ENCODE measurements at places on chromosomes 11 and 22. TPM values are rescaled to one million over a fixed set of nuclear protein-coding genes. Genes with fewer than 3 reads are reported as not detected.

The CDC45 gene
- polyA plus RNA-seq, result not detected

The PHLDB1 gene
- polyA plus RNA-seq, result not detected

The CRYBA4 gene
- polyA plus RNA-seq, result not detected

The ANKK1 gene
- polyA plus RNA-seq, result not detected

The MPEG1 gene
- polyA plus RNA-seq, result 40.6 TPM

The VPREB3 gene
- 1,299 TPM for polyA plus RNA-seq

The LIN7C gene
- polyA plus RNA-seq, result 10.3 TPM

The OR2D2 gene
- not detected for polyA plus RNA-seq

- no peak for DNase-seq
These were observed 1489.5 kb downstream of the BRD1 start for GRCh38 chr22:48337957-48338792.

DNA sequence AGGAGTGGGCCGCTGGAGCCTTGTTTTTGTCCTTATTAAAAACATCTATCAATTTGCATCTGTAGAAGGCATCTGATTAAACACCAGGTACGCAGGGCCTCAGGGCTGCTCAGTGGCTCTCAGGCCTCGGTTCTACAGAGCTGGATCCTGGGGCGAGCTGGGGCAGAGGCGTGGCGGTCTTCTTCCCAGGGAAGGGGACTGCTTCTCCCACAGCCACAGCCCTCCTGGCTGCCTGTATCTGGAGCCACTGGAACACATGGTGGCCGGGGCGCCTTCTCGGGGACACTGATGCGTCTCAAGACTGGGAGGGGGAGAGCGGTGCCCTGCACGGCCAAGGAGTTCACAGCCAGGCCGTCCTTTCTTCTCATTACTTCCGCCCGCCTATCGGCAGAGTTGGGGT lies 1178.2 kb downstream of the BRD1 start:
- no peak for DNase-seq

GRCh38 chr11:83682611-83682973 lies 396.4 kb upstream of the CCDC90B start:
- no peak for DNase-seq

- DNase-seq, result no peak
These were observed 84.1 kb downstream of the SLC1A2 start for GRCh38 chr11:35335226-35335625.

- DNase-seq, result no peak
These were observed 12.8 kb downstream of the SCYL1 start for GRCh38 chr11:65537620-65538231.

- no peak for DNase-seq
These were observed 63.0 kb downstream of the P4HA3 start for GRCh38 chr11:74248469-74248868.

DNA sequence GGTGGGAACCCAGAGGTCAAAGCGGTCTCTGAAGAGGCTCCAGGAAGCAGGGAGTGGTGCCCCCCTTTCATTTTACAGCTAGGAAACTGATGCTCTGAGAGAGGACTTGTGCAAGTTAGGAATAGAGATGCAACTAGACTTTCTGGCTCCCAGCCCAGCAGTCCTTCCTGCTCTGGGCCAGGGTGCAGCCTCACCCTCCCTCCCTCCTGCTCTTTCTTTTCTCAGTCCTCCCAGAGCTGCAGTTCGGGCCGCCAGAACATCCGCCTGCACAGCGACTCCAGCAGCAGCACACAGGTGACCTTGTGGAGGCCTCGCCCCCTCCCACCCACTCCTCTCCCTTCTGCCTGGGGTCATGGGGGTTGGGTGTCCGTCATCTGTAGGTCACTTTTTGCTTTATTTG lies 51.5 kb downstream of the LHFPL7 start:
- DNase-seq, result no peak

DNA sequence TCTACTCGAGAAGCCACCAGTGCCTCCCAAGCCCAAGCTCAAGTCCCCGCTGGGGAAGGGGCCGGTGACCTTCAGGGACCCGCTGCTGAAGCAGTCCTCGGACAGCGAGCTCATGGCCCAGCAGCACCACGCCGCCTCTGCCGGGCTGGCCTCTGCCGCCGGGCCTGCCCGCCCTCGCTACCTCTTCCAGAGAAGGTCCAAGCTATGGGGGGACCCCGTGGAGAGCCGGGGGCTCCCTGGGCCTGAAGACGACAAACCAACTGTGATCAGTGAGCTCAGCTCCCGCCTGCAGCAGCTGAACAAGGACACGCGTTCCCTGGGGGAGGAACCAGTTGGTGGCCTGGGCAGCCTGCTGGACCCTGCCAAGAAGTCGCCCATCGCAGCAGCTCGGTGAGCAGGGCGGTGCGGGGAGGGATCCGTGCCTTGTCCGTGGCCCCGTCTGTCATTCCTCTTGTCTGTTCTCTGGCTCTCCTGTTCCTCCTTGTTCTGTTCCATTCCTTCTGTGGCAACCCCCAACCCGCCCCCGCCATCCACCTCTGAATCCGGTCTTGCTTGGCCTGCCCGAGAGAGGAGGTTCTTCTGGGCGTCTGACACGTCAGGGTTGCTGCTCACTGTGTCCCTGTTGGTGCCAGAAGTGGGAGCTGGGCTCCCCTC lies 15.8 kb upstream of the ACR start:
- DNase-seq, result no peak

GRCh38 chr11:72226701-72227100 lies 2.1 kb downstream of the INPPL1 start:
- DNase-seq, result no peak

DNA sequence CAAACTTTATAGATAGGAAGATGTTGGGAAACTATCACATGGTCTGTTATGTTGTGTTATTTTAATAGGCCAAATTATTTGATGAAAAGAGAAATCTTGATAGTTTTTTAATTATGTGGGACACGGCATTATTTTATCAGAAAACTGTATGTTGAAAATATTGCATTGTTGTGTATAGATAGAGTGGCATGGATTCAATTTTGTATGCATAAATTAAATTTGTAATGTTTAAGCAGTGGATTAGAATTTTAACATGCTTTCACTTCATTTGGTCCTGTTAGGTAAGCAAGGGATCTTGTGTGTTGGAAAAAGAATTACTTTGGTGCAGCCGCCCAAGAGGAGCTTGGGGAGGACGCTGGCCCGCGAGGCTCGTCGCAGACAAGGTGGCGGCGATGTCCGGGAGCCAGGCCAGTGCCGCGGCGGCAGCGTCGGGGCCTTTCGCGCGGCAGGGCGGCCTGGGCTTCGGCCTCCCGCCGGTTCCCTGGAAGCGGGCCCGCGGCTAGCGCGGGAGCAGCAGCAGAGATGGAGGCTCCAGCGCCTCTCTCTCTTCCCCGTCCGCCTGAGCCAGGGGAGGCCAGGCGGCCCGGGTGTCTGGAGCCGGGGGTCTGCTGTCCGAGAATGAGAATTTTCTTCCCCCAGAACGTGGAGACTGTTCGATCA lies 82.7 kb downstream of the GGT1 start:
- DNase-seq, result no peak

DNA sequence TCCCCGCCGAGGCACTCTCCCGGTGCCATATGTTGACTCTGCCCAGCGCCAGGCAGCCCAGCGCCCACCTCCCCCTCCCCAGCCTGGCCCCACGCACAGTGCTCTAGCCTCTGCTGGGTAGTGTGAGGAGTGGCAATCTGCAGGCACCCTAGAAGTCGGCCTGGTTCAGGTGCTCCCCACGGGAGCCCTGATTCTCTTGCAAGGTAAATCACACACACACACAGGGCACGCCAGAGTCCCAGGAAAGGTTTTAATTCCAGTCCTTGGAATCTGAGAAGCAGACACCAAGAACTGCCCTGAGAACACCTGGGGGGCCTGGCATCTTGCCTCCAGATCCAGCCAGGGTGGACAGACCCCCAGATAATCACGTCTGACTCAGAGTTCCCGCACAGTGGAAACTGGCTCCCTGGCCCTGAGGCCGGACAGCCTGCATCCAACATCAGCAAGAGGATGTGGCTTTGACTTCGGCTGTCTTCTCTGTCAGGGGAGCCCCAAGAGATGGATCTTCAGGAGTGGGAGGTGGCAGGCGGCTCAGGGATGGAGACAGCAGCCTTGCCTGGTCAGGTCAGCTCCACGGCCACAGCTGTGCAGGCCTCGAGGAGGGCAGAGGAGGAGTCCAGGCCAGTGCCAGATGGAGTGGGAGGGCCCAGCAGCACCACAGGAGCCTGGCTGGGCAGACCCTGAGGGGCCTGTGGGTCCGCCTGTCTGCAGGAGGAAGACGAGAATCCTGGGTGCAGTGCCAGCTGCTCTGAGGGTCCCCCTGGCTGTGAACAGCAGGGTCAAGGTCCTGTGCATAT lies 1.1 kb upstream of the RIN1 start:
- DNase-seq, result no peak

GRCh38 chr11:58958500-58958899 lies 19.2 kb downstream of the GLYATL1 start:
- peak; percentile 70 for DNase-seq

- DNase-seq, result no peak
These were observed at the start of gene CLMP for GRCh38 chr11:123195188-123196059. TSS of gene CLMP (minus strand) at chr11:123195248. CDS start at chr11:123194940, 308 bp downstream.

Measured in naive B cell (primary cell).